GM12878 (cell line): ENCODE measurements at places on chromosomes 11 and 22. TPM values are rescaled to one million over a fixed set of nuclear protein-coding genes. Genes with fewer than 3 reads are reported as not detected.

Gene SDHAF2
- polyA plus RNA-seq: 86.4 and 89.7 TPM in 2 replicates

Gene CCDC117
- polyA plus RNA-seq: 25.6 and 32.2 TPM in 2 replicates

Gene MMP11
- 0.20 and 0.32 TPM in 2 replicates for polyA plus RNA-seq

DNA sequence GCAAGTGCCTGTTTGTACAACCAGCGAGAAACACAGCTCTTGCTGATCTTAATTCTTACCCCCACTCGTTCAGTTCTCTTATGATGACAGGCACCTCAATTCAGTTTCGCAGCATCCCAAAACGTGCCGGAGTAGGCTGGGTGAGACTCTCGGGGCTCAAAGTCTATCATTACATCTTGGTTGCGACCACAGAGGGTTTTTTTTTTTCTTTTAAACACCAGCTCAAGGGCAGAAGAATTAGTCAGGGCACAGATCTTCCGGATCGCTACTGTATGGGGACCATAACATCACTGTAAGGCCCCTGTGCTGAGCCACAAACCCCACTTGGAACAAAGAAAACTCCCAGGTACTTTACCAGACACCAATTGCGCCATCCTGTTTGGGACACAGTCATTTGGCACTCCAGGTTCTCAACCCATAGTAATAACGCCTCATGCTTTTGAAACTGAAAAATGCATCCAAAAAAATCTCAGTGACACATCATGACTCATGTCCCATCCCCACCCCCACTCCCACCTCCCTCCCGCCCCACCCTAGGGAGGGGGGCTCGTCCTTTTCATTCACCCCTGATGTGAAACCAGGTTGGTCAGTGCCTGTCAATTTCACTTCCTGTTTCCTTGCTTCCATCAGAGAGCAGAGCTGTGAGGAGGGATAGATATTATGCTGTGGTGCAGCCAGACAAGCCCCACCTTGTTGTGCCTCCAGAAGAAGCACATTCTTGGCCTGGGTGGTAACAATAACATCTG is 41.0 kb upstream of the CD5 start:
- no peaks in the 10 kb centered on the region for H3K27me3 ChIP-seq
- H3K36me3 ChIP-seq: no peaks in the 10 kb centered on the region
- peaks cover 30% of the 10 kb centered on the region for H3K4me1 ChIP-seq
- peak overlapping the region; percentile 84 for H3K27ac ChIP-seq
- DNase-seq: peak; percentile 97

Gene TSSK2
- not detected in 2 replicates for polyA plus RNA-seq

GRCh38 chr11:74297484-74297883 is 14.0 kb downstream of the P4HA3 start:
- H3K27me3 ChIP-seq: no peaks in the 10 kb centered on the region; the same call in 1 of the 2 replicates
- no peaks in the 10 kb centered on the region for H3K4me1 ChIP-seq
- H3K4me3 ChIP-seq: no peak overlapping the region
- H3K27ac ChIP-seq: no peak overlapping the region
- DNase-seq: no peak

Gene TNRC6B
- polyA plus RNA-seq: 24.4 and 27.1 TPM in 2 replicates

Gene RTN4RL2
- polyA plus RNA-seq: 0.19 and 0.48 TPM in 2 replicates

- no peaks in the 10 kb centered on the region for H3K36me3 ChIP-seq
- no peak overlapping the region for H3K27ac ChIP-seq
- no peak overlapping the region for H3K4me3 ChIP-seq
These were observed 12.9 kb upstream of the LRRC32 start for GRCh38 chr11:76683161-76684095.

DNA sequence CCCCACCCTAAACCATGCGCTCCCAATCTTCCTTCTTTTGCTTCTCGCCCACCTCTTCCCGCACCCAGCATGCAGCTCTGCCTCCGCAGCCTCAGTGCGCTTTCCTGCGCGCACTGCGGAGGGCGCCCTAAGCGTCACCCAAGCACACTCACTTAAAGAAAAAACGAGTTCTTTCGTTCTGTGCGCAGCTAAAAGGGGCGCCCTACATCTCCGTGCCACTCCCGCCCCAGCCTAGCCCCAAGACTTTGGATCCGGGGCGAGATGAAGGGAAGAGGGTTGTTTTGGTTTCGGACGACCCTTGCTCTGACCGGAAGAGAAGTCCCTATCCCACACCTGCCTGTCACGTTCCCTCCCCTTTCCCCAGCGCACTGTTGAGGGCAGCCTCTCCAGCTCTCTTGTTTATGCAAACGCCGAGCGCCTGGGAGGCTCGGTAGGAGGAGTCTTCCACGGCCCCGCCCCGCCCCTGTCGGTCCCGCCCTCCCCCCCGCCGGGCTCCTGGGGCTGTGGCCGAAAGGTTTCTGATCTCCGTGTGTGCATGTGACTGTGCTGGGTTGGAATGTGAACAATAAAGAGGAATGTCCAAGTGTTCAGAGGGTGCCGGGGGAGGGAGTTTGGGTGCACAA is 5.3 kb downstream of the VSIG2 start:
- peak; percentile 53 for DNase-seq
- peak overlapping the region; percentile 88 for H3K4me3 ChIP-seq
- H3K27me3 ChIP-seq: no peaks in the 10 kb centered on the region
- H3K27ac ChIP-seq: peak overlapping the region; percentile 53; the same call in 1 of the 2 replicates
- H3K36me3 ChIP-seq: no peaks in the 10 kb centered on the region

DNA sequence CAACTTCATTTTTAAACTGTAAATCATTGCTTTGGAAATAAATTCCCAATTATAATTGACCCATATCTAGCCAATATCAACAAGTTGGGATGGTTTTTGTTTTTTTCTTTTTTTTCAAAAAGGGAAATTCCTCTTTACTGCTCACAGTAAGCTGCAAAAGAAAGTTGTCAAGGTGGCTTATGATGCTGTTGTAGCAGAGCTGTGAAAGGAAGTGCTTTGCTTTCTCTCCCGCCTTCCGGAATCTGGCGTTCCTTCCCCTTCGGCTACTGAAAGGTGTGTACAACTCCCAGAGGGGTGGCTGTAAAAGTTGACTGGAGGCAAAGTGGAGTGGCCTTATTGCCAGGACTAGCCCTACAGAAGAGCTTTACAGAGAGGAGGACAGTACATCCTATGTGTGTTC is 16.2 kb upstream of the ADSL start:
- H3K36me3 ChIP-seq: peaks cover 2% of the 10 kb centered on the region; the same call in 1 of the 2 replicates
- H3K4me1 ChIP-seq: peaks cover 17% of the 10 kb centered on the region
- no peaks in the 10 kb centered on the region for H3K27me3 ChIP-seq

DNA sequence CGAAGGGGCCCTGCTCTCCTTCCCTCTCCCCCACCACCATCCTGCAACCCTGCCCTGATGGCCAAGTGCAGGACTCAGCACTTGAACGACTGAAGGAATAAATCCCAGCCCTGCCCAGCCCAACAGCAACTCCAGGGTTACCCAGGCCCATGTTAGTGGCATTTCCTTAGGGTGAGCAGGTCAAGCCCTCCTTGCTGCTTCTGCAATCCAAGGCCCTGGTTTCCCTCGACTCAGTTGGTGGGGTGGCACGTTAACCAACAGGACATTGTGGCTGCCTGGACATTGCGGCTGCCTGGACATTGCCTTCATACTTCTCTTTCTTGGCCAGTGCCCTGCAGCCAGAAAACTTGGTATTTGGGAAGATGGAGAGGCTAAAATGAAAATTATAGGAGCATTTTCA is 141.4 kb downstream of the TRIM29 start:
- H3K4me3 ChIP-seq: no peak overlapping the region
- H3K4me1 ChIP-seq: no peaks in the 10 kb centered on the region
- no peak overlapping the region for H3K27ac ChIP-seq
- no peak for DNase-seq
- no peaks in the 10 kb centered on the region for H3K27me3 ChIP-seq

DNA sequence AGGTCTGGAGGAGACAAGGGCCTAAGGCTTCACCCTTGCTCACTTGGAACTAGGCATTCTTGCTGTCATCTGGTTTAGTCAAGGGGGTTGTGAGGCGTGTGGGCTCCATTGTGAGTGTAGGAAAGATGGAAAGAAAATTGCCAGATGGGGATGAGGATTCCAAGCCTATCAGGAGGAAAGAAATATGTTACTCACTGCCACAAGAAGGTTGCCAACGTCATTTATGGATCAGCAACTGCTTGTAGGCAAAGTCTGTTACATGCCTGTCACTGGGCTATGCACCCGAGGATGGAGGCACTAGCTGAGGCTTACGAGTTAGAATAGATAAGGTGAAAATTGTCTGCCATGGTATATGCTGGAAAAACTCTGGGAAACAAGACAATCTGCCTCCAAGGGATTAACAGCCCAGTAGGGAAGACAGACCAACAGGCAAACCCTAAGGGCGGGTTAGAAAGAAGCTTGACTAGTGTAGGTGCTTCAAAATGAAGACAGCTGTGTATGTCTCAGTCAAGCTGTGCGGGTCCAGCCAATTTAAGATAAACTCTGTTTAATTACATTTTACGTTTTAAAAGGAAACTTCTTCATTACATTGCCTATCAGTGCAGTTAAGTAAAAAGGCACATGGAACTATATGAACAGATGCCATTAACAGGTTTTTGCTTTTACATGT is 47.4 kb downstream of the SNX19 start:
- H3K4me3 ChIP-seq: no peak overlapping the region
- no peak for DNase-seq
- no peaks in the 10 kb centered on the region for H3K4me1 ChIP-seq
- no peaks in the 10 kb centered on the region for H3K36me3 ChIP-seq

- H3K27me3 ChIP-seq: no peaks in the 10 kb centered on the region
- DNase-seq: no peak
- no peak overlapping the region for H3K27ac ChIP-seq
- no peaks in the 10 kb centered on the region for H3K36me3 ChIP-seq
These were observed 11.8 kb downstream of the PRDM11 start for GRCh38 chr11:45158210-45158731.

DNA sequence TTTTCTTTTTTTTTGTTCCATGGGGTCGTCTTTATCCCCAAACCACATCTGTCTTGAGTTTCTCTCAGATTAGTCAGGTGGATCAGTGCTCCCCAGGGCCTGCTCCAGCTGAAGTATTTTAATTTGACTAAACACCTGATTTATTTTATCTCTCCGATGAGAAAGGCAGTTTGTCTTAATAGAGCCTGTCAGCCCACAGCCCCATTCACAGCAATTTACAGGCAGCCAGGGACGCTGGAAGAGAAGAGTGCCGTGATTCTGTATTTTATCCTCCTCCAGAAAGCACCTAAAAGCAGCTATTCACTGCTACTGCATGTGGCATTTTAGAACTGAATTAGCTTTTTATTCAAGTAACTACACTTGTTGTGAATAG is 164.5 kb downstream of the SOX6 start:
- H3K36me3 ChIP-seq: no peaks in the 10 kb centered on the region
- no peaks in the 10 kb centered on the region for H3K4me1 ChIP-seq
- H3K27me3 ChIP-seq: no peaks in the 10 kb centered on the region

GRCh38 chr22:34904486-34904885 is 161.5 kb upstream of the ISX start:
- no peak overlapping the region for H3K27ac ChIP-seq
- no peaks in the 10 kb centered on the region for H3K36me3 ChIP-seq
- no peak overlapping the region for H3K4me3 ChIP-seq
- H3K27me3 ChIP-seq: no peaks in the 10 kb centered on the region
- no peak for DNase-seq

- H3K36me3 ChIP-seq: no peaks in the 10 kb centered on the region
- no peak overlapping the region for H3K27ac ChIP-seq
- H3K4me3 ChIP-seq: no peak overlapping the region
- no peak for DNase-seq
These were observed 61.4 kb downstream of the SYT13 start for GRCh38 chr11:45224766-45225165.

DNA sequence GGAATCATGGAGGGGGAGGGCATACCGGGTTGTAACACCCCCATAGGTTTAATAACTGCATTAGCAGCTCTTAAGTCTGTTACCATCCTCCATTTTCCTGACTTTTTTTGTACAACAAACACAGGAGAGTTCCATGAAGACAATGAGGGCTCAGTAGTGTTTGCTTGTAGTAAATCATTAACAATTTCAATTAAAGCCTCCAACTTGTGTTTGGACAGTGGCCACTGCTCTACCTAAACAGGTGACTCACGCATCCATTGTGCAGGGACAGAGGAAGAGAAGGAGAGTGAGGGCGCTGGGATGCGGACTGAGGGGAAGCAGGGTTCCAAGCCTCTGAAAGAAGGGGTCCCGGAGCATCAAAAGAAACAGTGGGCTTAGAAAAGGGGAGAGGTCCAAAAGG is 21.3 kb upstream of the MTNR1B start:
- H3K27me3 ChIP-seq: no peaks in the 10 kb centered on the region
- DNase-seq: no peak
- H3K4me3 ChIP-seq: no peak overlapping the region
- no peak overlapping the region for H3K27ac ChIP-seq
- no peaks in the 10 kb centered on the region for H3K36me3 ChIP-seq
- no peaks in the 10 kb centered on the region for H3K4me1 ChIP-seq

GRCh38 chr11:126515501-126515900 is 160.0 kb downstream of the ST3GAL4 start:
- H3K4me1 ChIP-seq: no peaks in the 10 kb centered on the region
- H3K27ac ChIP-seq: no peak overlapping the region
- H3K4me3 ChIP-seq: no peak overlapping the region
- DNase-seq: no peak
- no peaks in the 10 kb centered on the region for H3K36me3 ChIP-seq

GRCh38 chr22:38406617-38407016 is 48.4 kb downstream of the KCNJ4 start:
- no peak overlapping the region for H3K27ac ChIP-seq
- H3K27me3 ChIP-seq: no peaks in the 10 kb centered on the region; the same call in 1 of the 2 replicates
- DNase-seq: no peak
- no peaks in the 10 kb centered on the region for H3K4me1 ChIP-seq
- no peaks in the 10 kb centered on the region for H3K36me3 ChIP-seq

DNA sequence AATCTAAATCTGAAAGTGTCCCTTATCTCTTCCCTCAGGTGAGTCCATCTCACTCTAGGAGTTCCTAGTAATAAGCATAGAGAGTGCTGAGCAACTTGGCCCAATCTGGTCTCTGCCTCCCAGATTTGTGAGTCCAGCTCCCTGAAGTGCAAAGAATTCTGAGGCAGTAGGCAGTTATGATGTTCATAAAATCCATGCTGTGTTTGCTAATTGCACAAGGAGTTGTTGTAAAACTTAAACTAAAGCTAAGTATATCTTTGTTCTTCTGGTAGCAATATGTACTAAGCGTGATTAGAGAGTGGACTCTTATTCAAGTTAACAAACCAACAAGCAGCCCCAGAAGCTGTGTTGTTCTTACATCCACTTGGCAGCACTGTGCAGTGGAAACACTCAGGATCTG is 7.6 kb upstream of the PTH start:
- no peak overlapping the region for H3K4me3 ChIP-seq
- no peak overlapping the region for H3K27ac ChIP-seq
- no peaks in the 10 kb centered on the region for H3K27me3 ChIP-seq

DNA sequence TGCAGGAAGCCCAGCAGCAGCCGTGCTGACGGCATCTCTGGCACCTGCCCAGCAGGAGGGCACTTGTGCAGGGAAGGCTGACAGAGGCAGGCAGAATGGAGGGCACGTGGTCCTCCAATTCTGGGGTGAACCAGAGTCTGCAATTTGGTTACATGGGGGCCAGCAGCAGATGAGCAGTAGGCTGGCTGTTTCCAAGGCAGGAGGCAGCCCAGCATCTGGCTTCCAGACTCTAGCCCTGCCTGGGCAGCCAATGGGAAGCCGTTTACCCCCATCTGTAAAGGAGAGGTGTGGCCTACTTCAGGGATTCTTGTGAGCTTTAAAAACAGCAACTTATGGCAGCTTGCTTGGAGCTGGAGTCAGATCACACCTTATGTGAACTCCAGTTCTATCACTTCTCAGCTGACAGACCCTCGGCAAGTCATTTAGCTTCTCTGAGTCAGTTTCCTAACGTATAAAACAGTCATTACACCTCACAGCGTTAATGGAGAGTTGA is 27.9 kb upstream of the RASL10A start:
- DNase-seq: no peak
- H3K27ac ChIP-seq: no peak overlapping the region
- H3K4me3 ChIP-seq: no peak overlapping the region
- no peaks in the 10 kb centered on the region for H3K4me1 ChIP-seq
- peaks cover 35% of the 10 kb centered on the region for H3K36me3 ChIP-seq
